Aortic smooth muscle cell (primary cell): ENCODE measurements at places on chromosomes 5 and 9. TPM values are rescaled to one million over a fixed set of nuclear protein-coding genes. Genes with fewer than 3 reads are reported as not detected.

The ISL1 gene
- total RNA-seq = 0.13 and 0.25 TPM in 2 replicates

The MARCOL gene
- not detected in 2 replicates for total RNA-seq

The CCNI2 gene
- not detected in 2 replicates for total RNA-seq

The PCDHB16 gene
- 1.8 and 1.9 TPM in 2 replicates for total RNA-seq

The DMRT2 gene
- not detected in 2 replicates for total RNA-seq

The CDC25C gene
- total RNA-seq = 3.0 and 4.9 TPM in 2 replicates

The NAIF1 gene
- 9.8 and 10.8 TPM in 2 replicates for total RNA-seq
